ENCODE measurements at places on chromosomes 7 and 10.
A peak's percentile ranks its signal among the peaks of the same experiment; 100 is the strongest.

DNA sequence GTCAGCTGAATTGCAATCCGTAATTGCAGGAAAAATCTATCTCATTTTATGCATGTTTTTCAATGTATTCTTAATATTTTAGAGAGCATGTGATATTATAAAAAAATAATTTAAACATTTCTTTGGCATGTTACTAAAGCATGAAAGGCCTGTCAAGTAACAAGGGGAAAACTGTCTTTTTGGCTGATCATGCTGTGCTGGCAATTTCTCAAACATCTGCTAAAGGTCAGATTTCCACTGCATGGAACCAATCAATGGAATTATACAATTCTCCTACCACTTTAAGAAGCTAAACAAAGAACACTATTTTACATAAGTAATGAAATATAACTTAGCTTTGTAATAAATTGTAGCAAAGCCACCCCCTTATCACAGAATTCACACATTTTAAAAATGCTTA is 49.4 kb downstream of the JMJD1C start:
- DNase-seq = no peak

DNA sequence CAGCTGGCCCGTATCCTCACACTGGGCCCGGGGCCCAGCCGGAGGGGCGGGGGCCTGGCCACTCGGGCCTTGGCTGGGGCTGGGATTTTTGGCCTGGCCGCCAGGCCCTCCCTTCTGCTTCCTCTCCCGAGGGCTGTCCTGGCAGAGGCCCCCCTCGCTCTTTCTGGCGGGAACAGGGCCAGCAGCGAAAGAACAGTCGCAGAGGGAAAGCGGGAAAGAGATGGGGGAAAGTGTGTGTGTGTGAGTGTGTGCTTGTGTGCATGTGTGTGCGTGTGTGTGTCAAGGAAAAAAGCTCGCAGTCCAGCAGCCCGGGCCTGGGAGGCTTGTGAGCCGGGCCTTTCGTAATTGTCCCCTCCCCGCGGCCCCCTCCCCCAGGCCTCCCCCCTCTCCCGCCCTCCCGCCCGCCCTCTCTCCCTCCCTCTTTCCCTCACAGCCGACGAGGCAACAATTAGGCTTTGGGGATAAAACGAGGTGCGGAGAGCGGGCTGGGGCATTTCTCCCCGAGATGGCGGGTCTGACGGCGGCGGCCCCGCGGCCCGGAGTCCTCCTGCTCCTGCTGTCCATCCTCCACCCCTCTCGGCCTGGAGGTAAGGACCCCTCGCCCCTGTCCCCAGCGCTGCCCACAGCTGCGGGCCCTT is at the start of gene ELN:
Gene ELN, plus strand, starts transcription at position 491 of the 638 bp plus-strand sequence. Its CDS starts 15 bp downstream, at position 506.
- DNase-seq = no peak

GRCh38 chr10:98370831-98371820 is 43.9 kb downstream of the PYROXD2 start:
- DNase-seq = no peak

GRCh38 chr7:67950321-67951083 is 953.9 kb downstream of the TYW1 start:
- DNase-seq = no peak

DNA sequence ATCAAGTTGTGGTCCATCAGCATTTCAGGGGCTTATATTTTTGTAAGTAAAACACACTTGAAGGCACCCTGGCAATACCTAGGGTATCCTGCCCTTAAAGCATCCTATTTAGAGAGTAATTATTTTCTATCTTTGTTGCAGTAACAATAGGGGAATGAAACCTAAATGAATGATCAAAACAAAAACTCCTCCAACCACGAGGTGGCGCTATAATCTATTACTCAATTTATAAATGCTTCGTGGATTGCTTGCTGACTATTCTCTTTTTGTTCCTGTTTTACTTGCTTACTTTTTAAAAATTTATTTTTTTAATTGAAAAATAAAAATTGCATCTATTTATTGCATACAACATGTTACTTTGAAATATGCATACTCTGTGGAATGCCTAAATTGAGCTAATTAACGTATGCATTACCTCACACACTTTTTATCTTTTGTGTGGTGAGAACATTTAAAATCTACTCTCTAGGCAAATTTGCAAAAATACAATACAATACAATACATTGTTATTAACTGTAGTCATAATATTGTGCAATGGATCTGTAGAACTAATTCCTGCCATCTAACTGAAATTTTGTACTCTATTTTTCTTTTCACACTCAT is 147.7 kb upstream of the BMPER start:
- DNase-seq = no peak

GRCh38 chr7:123608991-123609882 is 7.6 kb downstream of the ASB15 start:
- no peak for DNase-seq

DNA sequence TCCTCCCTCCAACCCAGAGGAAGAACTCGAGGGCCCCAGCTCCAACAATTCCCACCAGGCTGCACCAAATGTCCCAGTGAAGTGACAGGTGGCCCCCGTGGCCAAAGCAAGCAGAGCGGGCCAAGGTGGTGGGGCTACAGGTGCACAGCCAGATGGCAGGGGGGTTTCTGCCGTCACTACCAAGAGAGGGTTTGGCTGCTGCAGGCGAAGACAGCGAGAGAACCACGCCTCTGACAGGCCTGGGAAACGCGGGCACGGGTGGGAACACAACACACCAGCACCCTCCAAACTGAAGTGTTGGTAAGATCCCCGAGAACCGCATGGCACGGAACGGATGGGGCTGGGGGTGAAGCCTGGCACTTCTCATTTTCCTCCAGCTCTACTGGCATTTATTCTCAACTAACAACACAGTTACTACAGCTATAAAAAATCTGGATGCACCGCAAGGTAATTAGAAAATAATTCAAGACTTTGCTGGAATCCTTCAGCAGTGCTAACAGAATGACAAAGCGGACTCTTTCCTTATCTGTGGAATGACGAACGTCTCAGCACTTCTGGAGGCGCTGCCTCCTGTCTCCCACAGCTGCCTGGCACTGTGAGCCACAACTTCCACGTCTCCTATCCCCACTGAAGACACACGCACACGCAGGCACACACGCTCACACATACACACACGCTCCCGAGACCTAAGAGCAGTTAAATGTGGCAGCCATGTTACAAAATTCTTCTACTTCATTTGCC is 167.9 kb downstream of the TCERG1L start:
- DNase-seq = no peak

GRCh38 chr10:29667191-29667590 is 32.4 kb upstream of the SVIL start:
- no peak for DNase-seq

- DNase-seq = no peak
These were observed 162.1 kb upstream of the NOBOX start for GRCh38 chr7:144565586-144565985.

DNA sequence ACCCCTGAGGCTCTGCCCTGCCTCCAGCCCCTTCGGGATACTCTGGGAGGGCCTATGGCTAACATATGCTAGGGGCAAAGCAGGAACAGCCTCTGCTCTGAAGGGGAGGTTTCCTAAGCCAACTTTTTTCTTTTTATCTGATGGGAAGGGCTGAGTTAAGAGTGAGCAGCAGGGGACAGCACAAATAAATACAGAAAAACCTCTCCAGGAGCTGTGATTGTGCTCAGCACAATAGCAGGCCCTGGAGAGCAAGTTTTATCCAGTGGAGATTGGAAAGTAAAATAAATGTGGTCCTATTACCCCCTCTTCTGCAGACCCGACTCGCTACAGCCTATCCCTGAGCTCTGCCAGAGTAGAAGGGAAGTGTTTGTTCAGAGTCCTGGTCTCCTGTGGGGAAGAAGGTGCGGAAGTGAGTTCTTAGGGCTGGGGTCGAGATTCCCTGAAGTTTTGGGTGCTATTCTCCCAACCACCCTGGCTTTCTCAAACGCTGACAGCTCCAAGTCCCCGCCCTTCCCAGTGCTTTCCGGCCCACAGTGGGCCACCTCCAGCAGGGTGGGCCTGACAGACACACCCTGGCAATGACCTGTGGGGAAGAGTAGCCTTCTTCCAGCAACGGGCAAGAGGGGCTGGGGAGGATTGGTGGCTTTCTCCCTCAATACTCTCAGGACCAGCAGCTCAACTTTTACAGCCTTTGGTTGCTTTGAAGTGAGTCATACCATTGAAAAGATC is 23.0 kb upstream of the AFAP1L2 start:
- DNase-seq = no peak

DNA sequence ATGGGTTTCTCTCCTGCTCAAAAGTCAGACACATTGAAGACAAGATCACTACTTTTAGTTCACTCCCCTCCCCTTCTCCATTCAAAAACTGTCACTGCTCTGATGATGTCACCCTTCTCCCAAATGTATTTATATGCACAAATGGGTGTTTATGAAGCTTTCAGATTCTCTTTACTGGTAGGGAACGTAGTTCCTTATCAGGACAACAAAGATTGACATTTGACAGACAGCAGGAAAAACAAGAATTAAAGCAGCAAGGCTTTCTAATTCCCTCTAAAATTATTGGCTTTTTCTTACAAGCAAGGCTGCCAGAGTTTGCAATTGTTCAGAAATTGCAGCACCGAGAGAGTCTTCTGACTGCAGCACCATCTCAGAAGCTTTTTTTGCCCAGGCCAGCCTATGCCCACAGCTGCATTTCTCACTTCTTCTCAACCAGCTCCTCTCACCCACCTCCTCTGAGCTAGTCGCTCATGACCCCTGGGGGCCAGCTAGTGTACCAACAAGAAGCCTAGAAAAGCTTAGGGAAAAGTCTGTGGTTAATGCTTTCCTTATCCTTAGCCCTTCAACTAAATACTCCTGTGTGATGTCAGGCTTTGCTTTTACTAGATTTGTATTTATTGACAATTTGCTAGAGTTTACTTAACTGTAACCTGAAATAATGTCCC is 265.1 kb downstream of the HTR7 start:
- DNase-seq = no peak

- DNase-seq = no peak
These were observed 4.3 kb upstream of the TECTB start for GRCh38 chr10:112278871-112279270.

- no peak for DNase-seq
These were observed 215.9 kb downstream of the RAB11FIP2 start for GRCh38 chr10:117830787-117831212.

- peak; percentile 68 for DNase-seq
These were observed 42.6 kb downstream of the GPR37 start for GRCh38 chr7:124723012-124723411.

GRCh38 chr10:3763035-3763456 is 22.0 kb downstream of the KLF6 start:
- no peak for DNase-seq

DNA sequence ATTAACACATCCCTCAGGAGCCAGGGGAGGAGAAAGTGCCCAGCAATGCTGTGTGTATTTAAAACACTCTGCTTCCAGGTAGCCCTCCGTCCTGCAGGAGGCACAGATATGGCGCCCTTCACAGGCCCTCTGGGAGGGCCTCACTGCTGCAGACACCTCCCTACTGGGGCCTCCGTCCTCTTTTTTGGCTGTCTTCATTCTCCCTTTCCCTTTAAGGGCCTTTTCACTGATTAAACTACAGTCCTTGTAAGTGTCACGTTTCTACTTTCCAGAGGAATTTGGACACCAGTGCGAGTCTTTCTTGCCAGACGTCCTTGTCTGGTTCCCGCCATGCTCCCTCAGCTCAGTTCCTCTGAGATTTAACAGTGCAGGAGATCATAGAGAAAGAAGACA is 39.7 kb upstream of the MKRN1 start:
- no peak for DNase-seq

DNA sequence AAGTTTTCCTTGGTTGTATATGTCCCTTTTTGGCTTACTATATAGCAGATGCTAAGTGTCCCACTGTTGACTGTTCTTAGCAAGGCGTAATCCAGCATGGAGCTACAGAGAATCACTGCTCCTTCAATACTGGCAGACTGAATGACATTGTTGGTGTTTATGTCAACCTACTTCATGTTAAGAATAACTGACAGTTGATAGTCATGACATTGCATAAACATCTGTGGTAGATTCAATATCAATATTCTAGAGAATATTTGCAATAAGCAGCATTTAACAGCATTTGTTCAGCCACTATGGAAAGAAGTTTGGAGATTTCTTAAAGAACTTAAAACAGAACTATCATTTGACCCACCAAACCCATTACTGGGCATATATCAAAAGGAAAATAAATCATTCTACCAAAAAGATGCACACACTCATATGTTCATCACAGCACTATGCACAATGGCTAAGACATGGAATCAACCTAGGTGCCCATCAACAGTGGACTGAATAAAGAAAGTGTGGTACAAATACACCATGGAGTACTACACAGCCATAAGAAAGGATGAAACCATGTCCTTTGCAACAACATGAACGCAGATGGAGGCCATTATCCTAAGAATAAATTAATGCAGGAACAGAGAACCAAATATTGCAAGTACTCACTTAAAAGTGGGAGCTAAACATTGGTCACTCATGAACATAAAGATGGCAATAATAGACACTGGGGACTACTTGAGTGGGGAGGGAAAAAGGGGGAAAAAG is 88.7 kb downstream of the IMMP2L start:
- DNase-seq = no peak

- no peak for DNase-seq
These were observed 89.1 kb downstream of the CELF2 start for GRCh38 chr10:11106621-11107374.

GRCh38 chr7:157423348-157423747 is 86.5 kb downstream of the DNAJB6 start:
- DNase-seq = no peak

- no peak for DNase-seq
These were observed 12.1 kb downstream of the DOCK1 start for GRCh38 chr10:126917375-126917774.

DNA sequence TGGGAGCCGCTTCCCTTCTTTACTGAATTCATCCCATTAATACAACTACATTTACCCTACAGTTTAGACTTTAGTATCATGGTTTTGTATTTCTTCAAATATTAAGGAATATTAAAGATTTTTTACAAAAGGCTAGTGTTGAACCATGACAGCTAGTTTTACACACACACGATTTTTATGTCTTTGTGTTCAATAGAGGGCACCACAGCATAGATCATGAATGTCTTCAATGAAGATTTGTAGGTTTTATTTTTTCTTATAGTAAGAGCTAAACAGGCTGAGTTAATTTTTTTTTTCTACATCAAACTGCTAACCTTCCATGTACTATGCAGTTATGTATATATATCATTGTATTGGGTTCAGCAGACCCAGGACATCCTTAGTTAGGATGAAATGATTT is 76.9 kb downstream of the SNX10 start:
- no peak for DNase-seq

DNA sequence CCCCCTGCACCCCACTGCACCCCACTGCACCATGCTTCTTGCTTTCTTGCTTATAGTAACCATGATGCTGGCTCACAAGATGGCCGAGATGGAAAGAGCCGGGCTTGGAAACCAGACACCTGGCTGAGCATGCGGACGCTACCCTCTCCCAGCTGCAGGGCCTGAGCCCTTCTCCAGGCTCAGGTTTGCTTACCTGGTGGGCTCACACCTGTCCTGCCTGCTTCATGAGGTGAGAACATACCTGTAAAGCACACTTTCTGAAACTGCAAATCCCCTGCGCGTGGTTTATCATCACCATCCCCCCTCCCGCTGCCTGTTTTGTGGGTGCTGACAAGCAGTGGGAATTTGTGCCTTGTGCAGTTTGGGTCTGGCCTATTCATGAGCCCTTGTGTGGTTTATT is 302.7 kb downstream of the GLRX3 start:
- DNase-seq = no peak
